IPS DF 6.9 (cell line): ENCODE measurements at places on chromosomes 7 and 10.

GRCh38 chr7:28507525-28508282, 95.4 kb downstream of the CREB5 start:
- H3K4me1 ChIP-seq, result no peaks in the 10 kb centered on the region
- no peak overlapping the region for H3K27ac ChIP-seq
- H3K36me3 ChIP-seq, result no peaks in the 10 kb centered on the region
- no peak for DNase-seq

GRCh38 chr7:99789441-99790070, 5.6 kb upstream of the CYP3A4 start:
- H3K4me3 ChIP-seq, result no peak overlapping the region
- H3K27me3 ChIP-seq, result no peaks in the 10 kb centered on the region
- H3K4me1 ChIP-seq, result no peaks in the 10 kb centered on the region

- H3K27me3 ChIP-seq, result no peaks in the 10 kb centered on the region
- DNase-seq, result no peak
- H3K4me3 ChIP-seq, result no peak overlapping the region
- H3K4me1 ChIP-seq, result peaks cover 4% of the 10 kb centered on the region; the same call in 1 of the 2 replicates
- H3K27ac ChIP-seq, result no peak overlapping the region
Measured at GRCh38 chr7:101567230-101567629, 61.9 kb downstream of the MYL10 start.

- DNase-seq, result no peak
- H3K27me3 ChIP-seq, result no peaks in the 10 kb centered on the region
- H3K27ac ChIP-seq, result no peak within 1 kb of the TSS
- peaks cover 5% of the 10 kb centered on the region; the same call in 1 of the 2 replicates for H3K4me1 ChIP-seq
- H3K36me3 ChIP-seq, result no peaks in the 10 kb centered on the region
Measured at GRCh38 chr10:23344241-23344841, at the start of gene C10orf67. Gene C10orf67, minus strand, starts transcription at chr10:23344797. Its CDS starts 23 bp downstream, at chr10:23344774.

DNA sequence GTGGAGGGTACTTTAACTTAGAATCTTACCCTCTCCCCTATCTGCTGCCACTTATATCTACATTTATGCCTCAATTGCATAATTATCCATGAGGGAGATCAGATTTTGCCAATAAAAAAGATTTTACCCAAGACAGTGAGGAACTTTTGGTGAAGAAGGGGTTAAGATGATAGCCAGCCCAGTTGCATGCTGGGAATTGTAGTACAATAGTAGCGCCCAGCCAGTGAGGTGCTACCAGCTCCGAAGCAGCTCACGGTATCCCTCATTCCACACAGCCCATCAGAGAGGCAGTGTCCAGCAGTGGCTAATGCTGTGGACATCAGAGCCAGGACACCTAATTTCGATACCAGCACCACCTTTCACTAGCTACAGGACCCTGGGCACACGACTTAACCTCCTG, 5.9 kb upstream of the LGI1 start:
- no peak for DNase-seq
- peaks cover 9% of the 10 kb centered on the region for H3K4me1 ChIP-seq
- no peak overlapping the region for H3K27ac ChIP-seq
- no peak overlapping the region for H3K4me3 ChIP-seq

DNA sequence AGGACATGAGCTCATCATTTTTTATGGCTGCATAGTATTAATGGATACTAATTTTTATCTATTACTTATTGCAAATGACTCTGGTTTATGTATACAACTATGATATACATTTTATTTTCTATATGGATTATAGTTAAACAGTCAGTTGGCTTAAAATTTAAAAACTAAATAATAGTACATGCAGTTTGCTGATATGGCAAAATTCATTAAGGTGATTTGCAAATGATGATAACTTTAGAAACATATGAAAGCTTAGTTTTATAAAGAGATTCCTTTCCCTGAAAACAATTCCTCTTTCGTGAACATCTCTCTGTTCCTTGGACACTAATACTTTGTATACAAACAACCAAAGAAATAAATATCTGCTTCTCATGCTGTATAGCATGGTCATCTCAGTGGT, 165.5 kb upstream of the SEMA3E start:
- DNase-seq, result no peak
- H3K36me3 ChIP-seq, result no peaks in the 10 kb centered on the region
- no peak overlapping the region for H3K4me3 ChIP-seq
- no peak overlapping the region for H3K27ac ChIP-seq
- no peaks in the 10 kb centered on the region for H3K27me3 ChIP-seq
- H3K4me1 ChIP-seq, result no peaks in the 10 kb centered on the region

GRCh38 chr7:151657173-151657572, 137.5 kb upstream of the RHEB start:
- no peaks in the 10 kb centered on the region for H3K4me1 ChIP-seq
- DNase-seq, result no peak
- H3K4me3 ChIP-seq, result no peak overlapping the region
- no peak overlapping the region for H3K27ac ChIP-seq
- H3K36me3 ChIP-seq, result no peaks in the 10 kb centered on the region
- no peaks in the 10 kb centered on the region for H3K27me3 ChIP-seq

GRCh38 chr7:132601783-132602182, 25.5 kb upstream of the PLXNA4 start:
- no peak overlapping the region for H3K4me3 ChIP-seq
- H3K36me3 ChIP-seq, result no peaks in the 10 kb centered on the region
- no peaks in the 10 kb centered on the region for H3K4me1 ChIP-seq
- no peaks in the 10 kb centered on the region for H3K27me3 ChIP-seq
- no peak overlapping the region for H3K27ac ChIP-seq
- no peak for DNase-seq

- no peaks in the 10 kb centered on the region for H3K36me3 ChIP-seq
- peaks cover 5% of the 10 kb centered on the region for H3K4me1 ChIP-seq
- no peak for DNase-seq
- no peak overlapping the region for H3K27ac ChIP-seq
- no peak overlapping the region for H3K4me3 ChIP-seq
Measured at GRCh38 chr10:124560377-124561105, 98.9 kb downstream of the LHPP start.

DNA sequence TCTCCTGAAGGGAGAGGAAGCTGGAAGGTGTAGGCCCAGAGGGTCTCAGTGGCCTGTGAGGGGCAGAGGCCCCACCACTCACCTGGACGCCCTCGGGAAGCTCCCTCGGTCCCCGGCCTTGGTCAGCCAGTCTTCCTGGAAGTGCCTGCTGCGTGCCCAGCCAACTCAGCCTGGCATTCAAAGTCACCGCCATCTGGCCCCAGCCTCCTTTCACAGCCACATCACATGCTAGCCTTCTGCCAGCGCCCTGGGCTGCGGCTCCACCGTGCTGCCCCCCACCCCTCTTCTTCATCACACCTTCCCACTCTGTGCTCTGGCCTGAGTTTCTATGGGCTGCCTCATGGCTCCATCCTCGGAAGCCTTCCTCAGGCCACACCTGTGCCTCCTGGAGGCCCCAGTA, 98.0 kb downstream of the ZMIZ1 start:
- H3K27me3 ChIP-seq, result no peaks in the 10 kb centered on the region
- H3K4me3 ChIP-seq, result no peak overlapping the region
- H3K27ac ChIP-seq, result no peak overlapping the region
- no peak for DNase-seq
- H3K36me3 ChIP-seq, result no peaks in the 10 kb centered on the region; the same call in 1 of the 2 replicates
- H3K4me1 ChIP-seq, result 0 out of 2 replicates have a peak, but pooled peaks cover 4% of the 10 kb centered on the region

- H3K4me3 ChIP-seq, result no peak overlapping the region
- no peak overlapping the region for H3K27ac ChIP-seq
- H3K27me3 ChIP-seq, result no peaks in the 10 kb centered on the region
- H3K36me3 ChIP-seq, result no peaks in the 10 kb centered on the region
Measured at GRCh38 chr10:132281915-132282666, 25.7 kb downstream of the STK32C start.

DNA sequence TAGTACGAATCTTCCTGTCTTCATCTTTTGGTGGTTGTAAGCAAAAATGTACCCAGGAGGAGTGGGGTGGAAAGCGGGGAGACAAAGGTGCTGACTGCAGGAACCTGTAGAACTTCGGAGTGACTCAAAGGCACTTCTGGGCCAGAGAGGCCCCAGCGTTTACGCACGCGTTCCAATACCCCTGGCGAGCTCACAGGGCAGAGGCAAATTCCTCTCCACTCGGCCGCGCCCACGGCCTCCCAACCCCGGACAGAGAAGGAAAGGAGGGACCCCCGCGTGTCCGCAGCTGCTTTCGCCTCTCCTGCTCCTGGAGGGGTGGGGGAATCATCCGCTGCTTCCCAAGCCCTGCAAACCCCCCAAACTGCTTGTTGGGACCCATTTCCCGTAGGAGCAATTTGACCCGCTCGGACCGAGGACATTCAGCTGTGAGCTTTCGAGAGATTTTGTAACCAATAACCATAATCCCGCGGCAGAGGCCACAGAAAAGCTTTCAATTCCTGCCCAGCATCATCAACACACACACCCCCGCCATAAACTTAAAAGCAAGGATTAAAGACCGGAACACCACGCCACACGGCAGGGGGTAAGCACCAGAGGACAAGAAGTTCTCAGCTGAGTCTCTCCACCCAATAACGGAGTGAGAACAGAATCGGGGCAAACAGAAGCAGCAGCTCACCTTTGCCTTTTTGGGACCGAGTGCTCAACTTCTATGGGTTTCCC, 2.3 kb downstream of the IGF2BP3 start:
- H3K27me3 ChIP-seq, result no peaks in the 10 kb centered on the region
- peak overlapping the region; percentile 97 for H3K4me3 ChIP-seq
- no peak for DNase-seq
- H3K4me1 ChIP-seq, result peaks cover 3% of the 10 kb centered on the region; the same call in 1 of the 2 replicates
- H3K27ac ChIP-seq, result no peak overlapping the region

DNA sequence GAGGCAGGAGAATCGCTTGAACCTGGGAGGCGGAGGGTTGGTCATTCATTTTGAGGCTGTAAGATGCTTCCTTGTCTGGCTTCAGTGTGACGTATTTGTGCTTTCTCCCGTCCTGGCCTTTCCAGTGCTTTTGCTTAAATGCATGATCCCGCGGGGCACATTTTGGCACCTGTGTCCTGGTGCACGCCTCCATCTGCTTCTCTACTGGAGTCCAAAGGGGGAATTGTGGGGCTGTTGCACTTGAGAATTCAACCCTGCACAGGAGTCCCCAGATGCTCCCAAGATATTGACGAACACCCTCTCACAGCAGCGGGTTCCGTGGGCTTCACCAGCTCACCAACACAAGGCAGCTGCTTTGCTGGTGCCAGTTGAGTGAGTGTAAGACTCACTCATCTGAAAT, 10.3 kb upstream of the LRRC27 start:
- no peaks in the 10 kb centered on the region for H3K4me1 ChIP-seq
- no peak overlapping the region for H3K4me3 ChIP-seq
- DNase-seq, result no peak

- H3K27me3 ChIP-seq, result no peaks in the 10 kb centered on the region
- no peak for DNase-seq
- no peak overlapping the region for H3K27ac ChIP-seq
- H3K36me3 ChIP-seq, result peaks cover 4% of the 10 kb centered on the region; the same call in 1 of the 2 replicates
Measured at GRCh38 chr10:112960151-112960681, 10.2 kb downstream of the TCF7L2 start.

GRCh38 chr7:50591480-50592438, 26.6 kb upstream of the DDC start:
- no peaks in the 10 kb centered on the region for H3K4me1 ChIP-seq
- H3K27ac ChIP-seq, result no peak overlapping the region
- no peak overlapping the region for H3K4me3 ChIP-seq

GRCh38 chr10:11906714-11907113, 83.6 kb downstream of the PROSER2 start:
- H3K4me3 ChIP-seq, result no peak overlapping the region
- H3K4me1 ChIP-seq, result no peaks in the 10 kb centered on the region
- DNase-seq, result no peak
- no peaks in the 10 kb centered on the region for H3K36me3 ChIP-seq

- H3K4me1 ChIP-seq, result no peaks in the 10 kb centered on the region
- peak; percentile 5 for DNase-seq
- H3K36me3 ChIP-seq, result no peaks in the 10 kb centered on the region
- H3K4me3 ChIP-seq, result peak overlapping the region; percentile 58
- H3K27me3 ChIP-seq, result peaks cover 5% of the 10 kb centered on the region; the same call in 1 of the 2 replicates
- no peak overlapping the region for H3K27ac ChIP-seq
Measured at GRCh38 chr10:46282842-46283574, 3.8 kb upstream of the ANTXRL start.

DNA sequence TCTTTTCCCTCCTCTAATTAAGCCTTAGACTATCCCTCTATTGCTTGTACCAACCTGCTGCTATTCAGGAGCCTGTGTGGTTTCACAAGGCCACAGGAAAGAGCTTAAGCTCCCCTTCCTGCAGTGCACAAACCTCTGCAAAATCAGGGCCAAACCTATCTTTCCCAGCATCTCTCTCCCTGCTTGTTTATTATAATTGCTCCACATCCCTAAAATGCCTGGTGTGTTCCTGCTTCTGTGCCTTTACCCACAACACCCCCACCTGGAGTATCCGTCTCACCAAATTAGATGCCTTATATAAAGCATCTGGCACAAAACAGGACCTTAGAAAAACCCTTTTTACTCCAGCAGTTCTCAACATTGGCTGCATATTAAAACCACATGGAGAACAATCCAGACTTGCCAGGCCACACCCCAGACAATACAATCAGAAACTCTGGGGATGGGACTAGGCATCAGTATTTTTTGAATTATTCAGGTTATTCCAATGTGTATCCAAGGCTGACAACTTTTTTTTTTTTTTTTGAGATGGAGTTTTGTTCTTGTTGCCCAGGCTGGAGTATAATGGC, 16.7 kb downstream of the SEC31B start:
- H3K4me3 ChIP-seq, result no peak overlapping the region
- H3K36me3 ChIP-seq, result no peaks in the 10 kb centered on the region
- no peaks in the 10 kb centered on the region for H3K4me1 ChIP-seq
- no peak overlapping the region for H3K27ac ChIP-seq

DNA sequence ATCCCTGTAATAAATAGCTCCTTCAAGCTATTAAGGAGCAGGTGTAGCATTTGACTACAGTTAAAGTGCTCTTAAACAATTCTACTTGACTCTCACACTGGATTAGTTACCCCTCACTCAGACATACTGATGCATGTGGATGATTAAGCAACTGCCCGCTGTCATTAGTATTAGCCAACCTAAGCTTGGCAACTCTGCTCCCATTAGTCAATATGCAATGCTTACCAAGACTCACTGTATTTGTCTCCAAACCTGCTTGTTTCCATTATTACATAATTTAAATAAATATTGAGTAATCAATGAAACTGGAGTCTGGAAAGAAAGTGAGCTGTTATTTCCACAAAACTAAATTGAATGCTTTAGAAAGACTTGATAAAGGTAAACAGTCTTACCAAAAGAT, 144.0 kb upstream of the ASAH2 start:
- no peaks in the 10 kb centered on the region for H3K4me1 ChIP-seq
- H3K36me3 ChIP-seq, result no peaks in the 10 kb centered on the region
- DNase-seq, result no peak
- no peaks in the 10 kb centered on the region for H3K27me3 ChIP-seq

DNA sequence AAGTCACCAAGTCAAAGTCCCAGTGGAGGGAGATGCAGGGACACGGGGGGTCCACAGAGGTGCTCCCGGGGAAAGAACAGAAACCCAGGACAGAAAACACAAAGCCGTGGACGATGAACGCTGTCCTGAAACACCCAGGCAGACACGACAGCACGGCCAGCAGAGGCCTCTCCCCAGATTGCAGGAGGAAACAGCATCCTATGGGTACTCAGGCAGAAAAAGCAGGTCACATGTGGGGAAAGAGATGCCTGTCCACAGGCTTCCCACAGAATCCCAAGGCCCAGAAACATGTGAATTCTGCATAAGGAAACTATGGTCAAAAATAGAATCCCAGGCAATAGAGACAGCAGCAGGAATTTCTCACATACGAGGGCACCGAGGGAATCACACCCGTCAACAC, 53.6 kb upstream of the ADGRA1 start:
- H3K27ac ChIP-seq, result no peak overlapping the region
- no peak overlapping the region for H3K4me3 ChIP-seq
- H3K36me3 ChIP-seq, result no peaks in the 10 kb centered on the region; the same call in 1 of the 2 replicates
- H3K4me1 ChIP-seq, result no peaks in the 10 kb centered on the region
